Glutamatergic neuron (in vitro differentiated cells): ENCODE measurements at places on chromosomes 13 and 19. TPM values are rescaled to one million over a fixed set of nuclear protein-coding genes. Genes with fewer than 3 reads are reported as not detected.
A peak's percentile ranks its signal among the peaks of the same experiment; 100 is the strongest.

Gene POGLUT2
- 17.5 TPM for total RNA-seq

Gene SHC2
- total RNA-seq, result 343 TPM

Gene ELL
- total RNA-seq, result 11.6 TPM

Gene PSPN
- total RNA-seq, result 2.3 TPM

Gene ZNF492
- total RNA-seq, result not detected

Gene LMTK3
- 36.3 TPM for total RNA-seq

Gene POLD1
- 38.9 TPM for total RNA-seq

Gene WASF3
- 10.1 TPM for total RNA-seq

Gene ADGRE3
- total RNA-seq, result not detected

- H3K27ac ChIP-seq, result peak overlapping the region; percentile 66
- H3K27me3 ChIP-seq, result peaks cover 3% of the 10 kb centered on the region
- H3K36me3 ChIP-seq, result no peaks in the 10 kb centered on the region
Observed at GRCh38 chr13:109130093-109130835, 500.9 kb downstream of the MYO16 start.

DNA sequence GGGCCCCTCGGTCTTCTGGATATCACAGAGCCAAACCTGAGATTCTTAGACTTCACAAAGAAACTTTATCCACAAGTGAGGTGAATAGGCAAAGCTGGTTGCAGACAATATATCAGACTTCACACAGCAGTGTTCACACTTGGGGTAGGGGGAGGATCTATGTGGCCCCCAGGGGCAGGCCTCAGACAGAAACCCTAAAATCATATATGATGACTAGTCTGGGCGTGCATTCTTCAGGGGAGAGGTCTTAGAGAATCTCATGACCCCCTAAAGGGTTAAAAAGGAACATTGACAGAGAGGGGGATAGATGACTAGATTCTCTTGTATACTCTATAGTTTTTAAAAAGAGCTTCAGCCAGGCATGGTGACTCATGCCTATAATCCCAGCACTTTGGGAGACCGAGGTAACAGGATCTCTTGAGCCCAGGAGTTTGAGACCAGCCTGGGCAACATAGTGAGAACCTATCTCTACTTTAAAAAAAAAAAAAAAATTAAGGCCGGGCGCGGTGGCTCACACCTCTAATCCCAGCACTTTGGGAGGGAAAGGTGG lies 2.8 kb downstream of the TYROBP start:
- peaks cover 7% of the 10 kb centered on the region for H3K4me1 ChIP-seq
- no peak overlapping the region for H3K27ac ChIP-seq
- H3K36me3 ChIP-seq, result no peaks in the 10 kb centered on the region
- peaks cover 8% of the 10 kb centered on the region for H3K27me3 ChIP-seq
- no peak overlapping the region for H3K4me3 ChIP-seq

DNA sequence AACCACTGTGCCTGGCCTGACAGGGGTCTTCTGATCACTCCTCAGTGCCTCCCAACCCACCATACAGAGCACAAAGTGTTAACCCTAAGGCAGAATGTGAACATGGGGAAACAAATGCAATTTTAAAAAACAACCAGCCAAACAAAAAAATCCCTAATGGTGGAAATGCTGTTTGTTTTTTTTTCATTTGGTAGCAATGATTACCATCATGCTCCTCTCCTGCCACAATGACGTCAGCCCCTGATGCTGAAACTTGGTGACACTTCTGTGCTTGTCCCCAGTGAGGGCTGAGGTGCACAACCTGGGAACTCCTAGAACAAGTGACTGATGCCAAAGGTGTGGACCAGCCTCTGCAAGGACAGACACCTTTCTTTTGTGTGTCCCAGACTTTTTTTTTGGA lies 4.0 kb upstream of the TSPAN16 start:
- H3K27me3 ChIP-seq, result peaks cover 2% of the 10 kb centered on the region
- H3K4me1 ChIP-seq, result peaks cover 4% of the 10 kb centered on the region
- H3K4me3 ChIP-seq, result no peak overlapping the region
- no peaks in the 10 kb centered on the region for H3K36me3 ChIP-seq
- no peak for DNase-seq
- H3K27ac ChIP-seq, result no peak overlapping the region

DNA sequence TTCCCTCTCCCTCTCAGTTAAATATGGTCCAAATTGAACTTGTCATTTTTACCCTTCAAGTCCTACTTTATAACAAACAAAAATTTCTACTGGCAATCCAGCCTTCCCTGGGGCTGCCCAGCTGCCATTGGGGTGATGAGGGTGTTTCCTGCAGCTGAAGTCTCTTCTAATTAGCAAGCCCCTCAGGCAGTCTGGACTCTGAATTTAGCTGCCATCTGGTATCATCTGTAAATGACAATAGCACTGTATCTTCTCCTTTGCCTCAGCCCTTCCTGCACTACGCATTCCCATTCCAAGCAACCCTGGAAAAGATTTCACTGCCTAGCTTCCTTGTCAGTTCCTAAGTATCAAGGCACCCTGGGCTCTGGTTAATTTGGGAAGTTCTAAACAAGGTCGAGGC lies 331.1 kb upstream of the KLF12 start:
- DNase-seq, result peak; percentile 22
- peaks cover 2% of the 10 kb centered on the region for H3K27me3 ChIP-seq
- H3K4me3 ChIP-seq, result peak overlapping the region; percentile 72
- peaks cover 18% of the 10 kb centered on the region for H3K4me1 ChIP-seq
- H3K36me3 ChIP-seq, result no peaks in the 10 kb centered on the region

GRCh38 chr13:39415008-39415802 lies 187.8 kb downstream of the LHFPL6 start:
- no peaks in the 10 kb centered on the region for H3K27me3 ChIP-seq
- DNase-seq, result peak; percentile 34
- no peaks in the 10 kb centered on the region for H3K36me3 ChIP-seq
- no peak overlapping the region for H3K4me3 ChIP-seq
- H3K27ac ChIP-seq, result no peak overlapping the region
- peaks cover 8% of the 10 kb centered on the region for H3K4me1 ChIP-seq

GRCh38 chr19:55433292-55433691 lies 9.8 kb downstream of the SHISA7 start:
- DNase-seq, result no peak
- H3K4me1 ChIP-seq, result no peaks in the 10 kb centered on the region
- H3K36me3 ChIP-seq, result peaks cover 7% of the 10 kb centered on the region
- no peaks in the 10 kb centered on the region for H3K27me3 ChIP-seq

GRCh38 chr13:31927219-31927653 lies 104.3 kb upstream of the FRY start:
- H3K4me3 ChIP-seq, result no peak overlapping the region
- H3K36me3 ChIP-seq, result no peaks in the 10 kb centered on the region
- H3K27me3 ChIP-seq, result no peaks in the 10 kb centered on the region
- DNase-seq, result no peak
- H3K4me1 ChIP-seq, result peaks cover 13% of the 10 kb centered on the region

- no peaks in the 10 kb centered on the region for H3K27me3 ChIP-seq
- H3K4me3 ChIP-seq, result no peak overlapping the region
- no peaks in the 10 kb centered on the region for H3K4me1 ChIP-seq
- H3K27ac ChIP-seq, result no peak overlapping the region
Observed at GRCh38 chr13:44032802-44033201, 153.1 kb downstream of the LACC1 start.

DNA sequence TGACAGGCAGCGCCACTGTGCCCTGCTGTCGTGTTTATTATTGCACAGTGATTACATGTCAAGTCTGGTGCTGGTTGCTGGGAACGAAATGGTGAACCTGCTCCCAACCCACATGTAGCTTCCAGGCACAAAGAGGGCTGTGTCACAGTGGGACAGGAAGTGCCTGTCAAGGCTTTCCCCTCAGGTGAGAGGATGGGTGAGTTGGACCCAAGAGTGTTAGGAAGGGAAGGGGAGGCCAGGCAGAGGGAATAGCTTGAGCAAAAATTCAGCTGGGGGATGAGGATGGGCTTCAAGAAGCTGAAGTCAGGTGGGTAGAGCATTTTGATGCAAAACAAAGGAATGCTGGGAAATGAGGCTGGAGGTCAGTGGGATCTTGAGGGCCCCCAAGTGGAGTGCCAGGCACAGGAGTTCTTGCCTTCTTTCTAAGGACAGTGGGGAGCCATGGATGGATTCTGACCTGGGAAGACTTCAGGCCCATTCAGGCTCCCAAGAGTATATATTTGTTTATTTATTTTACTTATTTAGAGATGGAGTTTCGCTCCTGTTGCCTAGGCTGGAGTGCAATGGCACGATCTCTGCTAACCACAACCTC lies 8.5 kb upstream of the QTRT1 start:
- no peak for DNase-seq
- H3K4me1 ChIP-seq, result peaks cover 8% of the 10 kb centered on the region
- H3K36me3 ChIP-seq, result peaks cover 4% of the 10 kb centered on the region
- peaks cover 16% of the 10 kb centered on the region for H3K27me3 ChIP-seq

GRCh38 chr19:20640023-20640422 lies 21.3 kb downstream of the ZNF626 start:
- DNase-seq, result no peak
- peaks cover 3% of the 10 kb centered on the region for H3K4me1 ChIP-seq
- H3K27ac ChIP-seq, result no peak overlapping the region
- H3K4me3 ChIP-seq, result no peak overlapping the region

- H3K4me3 ChIP-seq, result no peak overlapping the region
- no peaks in the 10 kb centered on the region for H3K27me3 ChIP-seq
- no peaks in the 10 kb centered on the region for H3K36me3 ChIP-seq
Observed at GRCh38 chr13:85755123-85755522, 44.1 kb downstream of the SLITRK6 start.

DNA sequence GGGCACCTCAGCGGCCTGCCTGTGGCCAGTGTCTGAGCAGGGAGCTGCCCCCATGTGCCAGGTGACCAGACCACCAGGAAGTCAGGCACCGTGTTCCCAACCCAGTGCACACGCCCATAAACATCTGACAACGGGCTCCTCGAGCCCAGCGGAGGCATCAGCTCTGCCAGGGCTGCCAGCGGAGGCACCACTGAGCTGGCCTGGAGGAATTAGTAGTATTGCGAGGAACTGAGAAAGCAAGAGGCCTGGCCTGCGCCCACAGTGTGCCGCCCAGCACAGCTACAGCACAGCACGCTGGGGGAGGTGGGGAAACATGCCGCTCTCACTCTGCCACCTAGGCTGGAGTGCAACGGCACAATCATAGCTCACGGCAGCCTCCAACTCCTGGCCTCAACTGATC lies 44.6 kb downstream of the ANKRD27 start:
- H3K4me1 ChIP-seq, result no peaks in the 10 kb centered on the region
- no peaks in the 10 kb centered on the region for H3K36me3 ChIP-seq

DNA sequence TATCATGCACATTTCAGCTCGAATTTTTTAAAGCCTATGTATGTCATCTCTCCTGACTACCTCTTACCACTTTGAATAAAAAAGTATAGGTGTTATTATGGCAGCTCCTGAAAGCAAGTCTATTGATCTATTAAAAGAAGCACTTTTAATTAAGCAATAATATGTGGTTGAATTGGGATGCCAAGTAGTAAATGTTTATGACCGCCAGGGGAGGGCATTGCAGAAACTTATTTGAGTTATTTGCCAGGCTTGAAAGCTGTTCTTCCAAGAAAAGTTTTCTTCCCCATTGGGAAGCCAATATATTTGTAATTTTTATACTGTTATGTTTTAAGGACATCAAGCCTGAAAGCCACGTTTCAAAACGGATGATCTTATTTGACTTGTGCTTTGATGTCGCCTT lies 88.1 kb upstream of the SOX21 start:
- no peaks in the 10 kb centered on the region for H3K36me3 ChIP-seq
- no peaks in the 10 kb centered on the region for H3K27me3 ChIP-seq
- H3K4me1 ChIP-seq, result no peaks in the 10 kb centered on the region
- H3K4me3 ChIP-seq, result no peak overlapping the region
- DNase-seq, result no peak

DNA sequence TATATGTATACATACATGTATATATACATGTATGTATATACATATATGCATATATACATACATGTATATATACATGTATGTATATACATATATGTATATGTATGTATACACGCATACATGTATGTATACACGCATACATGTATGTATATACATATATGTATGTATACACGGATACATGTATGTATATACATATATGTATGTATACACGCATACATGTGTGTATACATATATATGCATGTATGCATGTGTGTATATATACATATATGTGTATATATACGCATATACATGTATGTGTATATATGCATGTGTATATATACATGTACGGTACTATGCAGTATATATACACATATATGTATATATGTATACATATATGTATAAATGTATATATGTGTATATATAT lies 2.6 kb upstream of the NCR1 start:
- no peak overlapping the region for H3K27ac ChIP-seq
- H3K36me3 ChIP-seq, result no peaks in the 10 kb centered on the region
- no peak for DNase-seq
- H3K4me1 ChIP-seq, result no peaks in the 10 kb centered on the region
- H3K27me3 ChIP-seq, result no peaks in the 10 kb centered on the region

- no peaks in the 10 kb centered on the region for H3K36me3 ChIP-seq
- H3K27me3 ChIP-seq, result peaks cover 3% of the 10 kb centered on the region
- H3K27ac ChIP-seq, result no peak overlapping the region
- no peak for DNase-seq
- H3K4me1 ChIP-seq, result no peaks in the 10 kb centered on the region
Observed at GRCh38 chr13:113337556-113337955, 26.4 kb downstream of the GRTP1 start.
